ENCODE measurements at places on chromosomes 7 and 10.

- DNase-seq: no peak
These were observed 106.2 kb downstream of the ITIH5 start for GRCh38 chr10:7560519-7560918.

DNA sequence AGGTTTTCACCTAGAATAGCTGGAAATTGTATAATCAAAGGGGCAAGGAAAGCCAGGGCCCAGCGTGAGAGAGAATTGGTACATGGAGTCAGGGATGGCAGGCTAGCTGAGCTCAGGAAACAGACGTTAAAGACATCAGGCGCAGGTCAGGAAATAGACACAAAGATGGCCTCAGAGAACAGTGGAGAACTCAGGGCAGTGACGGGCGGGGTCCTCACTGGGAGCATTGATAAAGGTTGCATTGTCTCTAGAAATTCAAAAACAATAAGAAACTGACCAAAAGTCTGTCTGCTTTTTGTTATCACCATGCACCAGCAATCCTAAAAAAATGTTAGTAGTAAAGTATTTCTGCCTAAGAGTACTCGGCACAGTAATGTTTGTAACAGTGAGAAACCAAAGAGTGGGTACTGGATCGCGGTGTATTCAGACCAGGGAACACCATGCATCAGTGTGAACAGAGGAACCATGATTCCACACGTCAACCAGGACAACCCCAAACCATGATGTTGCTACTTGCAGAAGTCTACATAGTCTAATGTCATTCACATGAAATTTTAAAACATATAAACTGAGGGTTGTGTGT is 81.9 kb upstream of the AUTS2 start:
- no peak for DNase-seq

DNA sequence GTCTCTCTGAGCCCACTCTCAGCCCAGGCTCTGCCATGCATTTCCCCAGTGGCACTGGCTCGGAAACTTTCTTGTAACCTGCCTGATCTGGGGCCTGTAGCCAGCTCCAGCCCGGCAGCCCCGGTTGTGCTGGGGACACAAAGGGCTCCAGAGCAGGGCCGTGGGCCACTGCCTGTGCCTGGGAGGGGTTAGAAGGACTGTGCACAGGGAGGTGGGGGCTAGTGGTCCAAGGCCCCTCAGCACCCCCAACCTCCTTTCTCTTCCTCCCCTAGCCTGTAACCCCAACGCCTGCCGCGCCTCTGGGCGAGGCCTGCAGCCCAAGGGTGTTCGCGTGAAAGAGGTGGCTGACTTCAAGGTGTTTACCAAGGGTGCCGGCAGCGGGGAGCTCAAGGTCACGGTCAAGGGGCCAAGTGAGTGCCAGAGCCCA is 9.6 kb downstream of the FLNC start:
- no peak for DNase-seq

GRCh38 chr7:99219985-99220384 is 12.1 kb upstream of the KPNA7 start:
- DNase-seq: no peak

DNA sequence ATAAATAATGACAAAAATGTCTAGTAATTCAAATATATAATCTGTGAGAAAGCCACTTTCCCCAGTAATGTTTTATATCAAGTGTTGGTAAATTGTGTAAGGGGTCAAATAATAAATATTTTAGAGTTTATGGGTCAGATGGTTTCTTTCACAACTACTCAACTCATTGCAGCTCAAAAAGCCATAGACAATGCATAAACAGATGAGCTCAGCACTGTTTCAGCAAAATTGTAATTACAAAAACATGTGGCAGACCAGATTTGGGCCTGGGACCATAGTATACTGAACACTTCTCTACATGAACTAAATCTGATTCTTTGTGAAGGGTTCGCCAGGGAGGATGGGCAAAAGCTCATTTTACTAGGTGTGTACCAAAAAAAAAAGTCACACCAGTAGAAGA is 460.8 kb downstream of the NRG3 start:
- DNase-seq: no peak

- DNase-seq: peak; percentile 87
These were observed 17.3 kb upstream of the NRBF2 start for GRCh38 chr10:63115732-63116383.

GRCh38 chr10:79442171-79443040 is 3.0 kb downstream of the ZCCHC24 start:
- no peak for DNase-seq

- DNase-seq: no peak
These were observed 94.7 kb upstream of the PPP2R2D start for GRCh38 chr10:131806146-131806545.

GRCh38 chr7:103307503-103308231 is 10.4 kb downstream of the PMPCB start:
- DNase-seq: no peak

- no peak for DNase-seq
These were observed 4.6 kb downstream of the C7orf25 start for GRCh38 chr7:42907316-42907715.

GRCh38 chr7:41148521-41148951 is 554.4 kb downstream of the INHBA start:
- DNase-seq: peak; percentile 84

- no peak for DNase-seq
These were observed 83.6 kb downstream of the KCNMA1 start for GRCh38 chr10:77553966-77554365.

DNA sequence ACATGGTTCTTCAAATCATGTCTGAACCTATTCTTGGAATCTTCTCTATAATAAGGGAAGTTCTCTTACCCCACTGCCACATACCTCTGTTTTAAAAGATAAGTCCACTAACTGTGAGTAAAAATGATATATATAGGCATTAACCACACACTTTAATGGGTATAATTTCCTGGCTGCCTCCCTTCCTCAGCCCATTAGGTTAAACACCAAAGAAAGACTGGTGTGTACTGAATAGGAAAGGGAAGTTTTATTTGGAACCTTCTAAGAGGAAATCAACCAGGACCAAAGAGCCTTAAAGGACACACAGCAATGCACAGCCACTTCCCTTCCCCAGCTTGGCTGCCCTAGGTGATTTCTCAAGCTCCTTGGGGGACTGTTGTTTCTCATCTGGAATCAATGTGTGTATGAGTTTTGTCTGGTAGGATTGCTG is 5.0 kb upstream of the WBP1L start:
- DNase-seq: no peak

GRCh38 chr10:306007-306674 is 170.9 kb downstream of the ZMYND11 start:
- no peak for DNase-seq

DNA sequence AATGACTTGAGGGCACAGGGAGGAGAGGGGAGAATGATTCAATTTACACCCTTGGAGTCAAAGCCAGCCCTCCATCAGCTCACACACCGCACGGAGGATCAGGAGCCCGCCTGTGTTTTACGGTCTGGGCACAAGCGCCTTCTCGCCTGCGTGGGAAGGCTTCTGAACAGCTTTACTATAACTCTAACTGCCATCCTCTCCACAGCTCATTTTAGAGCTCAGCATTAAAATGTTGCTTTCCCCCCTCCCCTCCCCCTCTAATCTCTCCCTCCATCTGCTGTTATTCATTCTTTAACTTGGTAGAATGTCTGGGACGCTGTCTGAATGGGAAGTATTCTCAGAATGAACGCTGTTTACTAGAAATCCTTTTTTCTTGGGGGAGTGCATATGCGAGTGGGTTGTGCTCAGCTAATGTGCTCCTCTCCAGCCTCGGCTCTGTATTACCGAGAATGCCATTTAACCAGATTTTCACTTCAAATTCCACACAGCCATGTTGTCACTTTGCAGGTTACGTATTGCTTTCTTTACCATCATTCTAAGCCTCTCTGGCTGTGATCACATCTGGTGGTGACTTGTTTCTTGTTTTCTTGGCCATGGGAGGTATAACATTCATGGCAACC is 140.1 kb downstream of the GFRA1 start:
- DNase-seq: no peak

DNA sequence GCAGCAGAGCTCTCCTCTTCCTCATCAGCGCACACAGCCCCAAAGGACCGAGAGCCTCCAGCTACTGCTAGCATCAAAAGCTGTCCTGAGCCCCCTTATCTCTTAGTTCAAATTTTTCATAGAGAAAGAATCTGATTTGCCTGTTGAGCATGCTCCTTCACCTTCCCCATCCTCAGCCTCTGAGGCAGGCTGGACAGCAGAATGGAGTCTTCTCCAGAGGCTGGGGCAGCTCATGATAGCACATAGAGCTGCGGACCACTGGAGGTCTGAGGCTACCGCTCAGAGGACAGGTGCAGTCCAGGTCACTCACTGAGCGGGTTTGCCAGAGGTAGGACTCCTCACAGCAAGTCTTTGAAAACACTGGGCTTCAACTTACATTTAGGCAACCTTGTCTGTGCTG is 72.8 kb upstream of the GRB10 start:
- DNase-seq: no peak

DNA sequence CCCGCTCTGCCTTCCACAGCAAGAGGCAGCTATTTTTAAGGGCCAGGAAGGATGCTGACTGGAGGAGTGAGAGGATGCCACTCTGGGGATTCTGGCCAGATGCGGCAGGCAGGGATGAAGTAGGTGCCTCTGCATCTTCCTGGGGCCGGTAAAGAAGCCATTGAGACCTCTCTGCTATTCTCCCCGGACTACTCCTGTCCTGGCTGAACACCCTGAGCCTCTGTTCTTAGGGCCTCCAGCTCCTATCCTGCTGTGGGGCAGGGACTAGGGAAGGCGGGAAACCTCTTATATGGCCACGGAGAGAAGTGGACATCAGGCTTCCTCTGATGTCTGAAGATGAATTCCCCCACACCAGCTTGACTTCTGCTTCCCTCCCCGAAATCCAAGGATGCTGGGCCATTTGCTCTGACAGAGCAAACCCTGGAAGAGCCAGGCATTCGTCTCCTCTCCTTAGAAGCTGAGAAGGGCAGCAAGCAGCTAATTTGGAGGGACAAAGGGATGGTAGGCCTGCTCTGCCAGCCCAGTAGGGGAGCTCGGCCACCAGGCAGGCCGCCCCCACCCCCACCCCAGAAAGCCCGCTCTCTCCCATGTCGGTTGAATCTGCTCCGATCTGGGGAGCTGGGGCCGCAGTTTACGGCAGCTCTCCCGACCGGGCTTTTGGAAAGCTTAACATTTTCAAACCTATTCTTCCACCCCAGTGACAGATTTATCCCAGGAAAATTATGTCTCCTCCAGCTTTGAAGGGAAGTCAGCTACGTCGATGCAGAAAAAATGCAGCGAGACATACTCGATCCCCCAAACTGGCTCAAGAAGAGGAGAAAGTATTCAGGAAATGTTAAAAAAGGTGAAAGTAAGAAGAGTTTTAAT is 2.8 kb downstream of the FGF8 start:
- DNase-seq: no peak

GRCh38 chr7:122846591-122846990 is 39.7 kb downstream of the CADPS2 start:
- no peak for DNase-seq

GRCh38 chr10:130745251-130745650 is 566.3 kb downstream of the TCERG1L start:
- no peak for DNase-seq

DNA sequence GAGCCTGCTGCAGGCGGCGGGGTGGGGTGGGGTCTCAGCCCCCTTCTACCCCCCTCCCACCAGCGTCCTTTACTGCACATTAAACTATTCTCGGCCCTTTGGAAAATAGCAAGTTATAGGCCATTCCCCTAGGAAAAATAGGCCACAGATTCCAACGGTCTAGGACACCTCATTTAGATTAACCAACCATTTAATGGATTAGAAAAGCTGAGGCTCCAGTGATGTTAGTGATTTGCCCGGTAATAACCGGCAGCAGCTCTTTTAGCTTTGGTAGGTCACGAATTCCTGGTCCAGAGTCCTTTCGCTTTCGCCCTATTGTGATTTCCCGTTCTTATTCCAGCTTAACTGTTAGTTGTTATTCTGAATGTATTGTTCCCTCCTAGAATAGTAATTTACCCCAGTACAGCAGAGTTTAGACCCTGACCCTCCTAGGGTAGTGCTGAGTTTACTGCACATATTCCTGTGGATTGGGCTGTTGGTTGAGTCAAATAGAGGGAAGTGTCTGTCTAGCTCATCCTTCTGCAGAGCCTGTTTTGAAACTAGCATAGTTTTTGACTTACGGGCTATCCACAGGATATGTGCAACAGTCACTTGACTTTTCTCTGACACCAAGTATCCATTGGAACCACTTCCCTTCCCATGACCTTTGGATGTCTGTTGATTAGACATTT is 754 bp downstream of the GSTO1 start:
- DNase-seq: peak; percentile 79

DNA sequence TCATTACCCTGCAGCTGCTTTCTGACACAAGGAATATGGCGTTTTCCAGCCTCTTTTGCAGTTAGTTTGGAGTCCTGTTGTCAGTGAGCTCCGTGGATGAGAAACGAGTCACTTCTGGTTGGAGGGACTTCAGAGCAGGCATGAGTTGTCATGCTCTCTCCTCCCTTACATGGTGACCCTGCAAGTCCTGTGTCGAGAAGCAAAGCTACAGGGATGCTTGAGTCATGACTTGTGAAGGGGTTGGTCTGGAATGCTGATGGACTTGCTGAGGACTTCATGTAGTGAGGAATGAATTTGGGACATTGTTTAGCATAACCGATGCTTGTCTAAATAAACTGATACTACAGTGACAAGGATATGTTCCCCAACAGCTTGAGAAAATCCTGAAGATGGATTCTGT is 108.8 kb downstream of the ADCYAP1R1 start:
- no peak for DNase-seq

- no peak for DNase-seq
These were observed 4.6 kb upstream of the CYP3A4 start for GRCh38 chr7:99788554-99788953.

- DNase-seq: no peak
These were observed 53.7 kb downstream of the PRLHR start for GRCh38 chr10:118541718-118542117.

DNA sequence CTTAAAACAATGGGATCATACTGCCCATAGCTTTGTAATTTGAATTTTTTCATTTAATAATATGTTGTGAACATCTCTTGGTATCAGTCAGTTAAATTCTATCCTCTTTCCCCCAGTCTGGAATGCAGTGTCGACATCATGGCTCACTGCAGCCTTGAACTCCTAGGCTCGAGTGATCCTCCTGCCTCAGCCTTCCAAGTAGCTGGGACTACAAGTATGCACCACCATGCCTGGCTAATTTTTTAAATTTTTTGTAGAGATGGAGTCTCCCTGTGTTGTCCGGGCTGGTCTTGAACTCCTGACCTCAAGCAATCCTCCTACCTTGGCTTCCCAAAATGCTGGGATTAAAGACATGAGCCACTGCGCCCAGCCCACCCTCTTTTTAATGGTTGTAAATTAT is 34.6 kb downstream of the MPLKIP start:
- no peak for DNase-seq

DNA sequence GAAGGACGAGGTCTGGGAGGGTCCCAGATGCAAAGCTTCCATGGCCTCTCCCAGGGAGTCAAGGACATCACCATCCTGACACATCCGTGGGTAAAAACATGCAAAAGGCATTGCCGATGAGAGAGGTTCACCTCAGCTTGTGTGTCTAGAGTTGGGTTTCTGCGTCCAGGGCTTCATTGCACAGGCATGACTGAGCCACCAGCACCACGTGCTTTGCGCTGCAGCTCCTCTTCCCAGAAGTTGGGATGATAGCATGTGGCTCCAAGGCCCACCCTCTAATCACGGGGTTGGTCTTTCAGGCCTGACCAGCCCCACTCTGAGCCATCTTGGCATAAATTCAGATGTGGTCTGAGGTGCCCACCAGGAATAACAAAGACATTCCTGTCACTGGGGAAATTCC is 7.1 kb upstream of the RASGEF1A start:
- no peak for DNase-seq

- no peak for DNase-seq
These were observed 101.0 kb downstream of the CABCOCO1 start for GRCh38 chr10:61763778-61764177.

- DNase-seq: peak; percentile 3
These were observed 8.4 kb downstream of the RAB18 start for GRCh38 chr10:27512548-27512947.

All from AG08395 (cell line).